ENCODE measurements at places on chromosomes 4 and X. TPM values are rescaled to one million over a fixed set of nuclear protein-coding genes. Genes with fewer than 3 reads are reported as not detected.

The DGKK gene
- total RNA-seq: not detected

The MTM1 gene
- 12.4 TPM for total RNA-seq

The FAM199X gene
- total RNA-seq: 17.6 TPM

The DCLK2 gene
- 3.9 TPM for total RNA-seq

The BEX1 gene
- total RNA-seq: 1.7 TPM

The DCAF8L2 gene
- not detected for total RNA-seq

The CHRDL1 gene
- 5.8 TPM for total RNA-seq

DNA sequence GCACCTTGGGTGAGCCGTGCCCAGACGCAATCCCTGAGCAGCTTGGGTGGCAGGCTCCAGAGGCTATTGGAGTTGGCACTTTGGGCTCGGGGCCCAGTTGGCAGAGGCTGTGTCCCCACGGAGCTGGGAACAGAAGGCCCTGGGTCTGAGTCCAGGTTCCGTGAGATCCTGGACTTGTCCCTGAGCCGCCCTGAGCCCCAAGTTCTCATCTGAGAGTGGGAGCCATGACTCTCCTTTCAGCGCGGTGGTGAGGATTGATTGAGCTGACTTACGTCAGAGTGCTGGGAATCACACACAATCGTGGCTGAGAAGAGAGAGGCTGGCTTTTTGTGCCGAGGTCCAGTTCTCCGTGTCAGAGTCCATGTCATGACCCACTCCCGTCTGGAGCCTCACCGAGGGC, 98.0 kb downstream of the PSAPL1 start:
- DNase-seq: no peak

DNA sequence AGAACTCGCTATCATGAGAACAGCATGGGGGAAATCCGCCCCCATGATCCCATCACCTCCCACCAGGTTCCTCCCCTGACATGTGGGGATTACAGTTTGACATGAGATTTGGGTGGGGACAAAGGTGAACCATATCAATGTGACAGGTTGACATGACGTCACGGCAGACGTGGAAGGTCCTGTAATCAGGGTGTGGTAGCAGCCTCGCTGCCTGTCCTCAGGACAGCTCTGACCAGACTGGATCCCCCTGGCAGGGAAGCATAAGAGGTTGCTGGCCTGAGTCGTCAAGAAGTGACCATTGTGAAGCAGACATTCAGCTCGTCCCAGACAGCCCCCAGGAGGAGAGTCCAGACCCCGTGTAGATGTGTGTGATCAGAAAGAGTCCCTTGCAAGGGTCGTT, 104.6 kb downstream of the TNIP2 start:
- no peak for DNase-seq

DNA sequence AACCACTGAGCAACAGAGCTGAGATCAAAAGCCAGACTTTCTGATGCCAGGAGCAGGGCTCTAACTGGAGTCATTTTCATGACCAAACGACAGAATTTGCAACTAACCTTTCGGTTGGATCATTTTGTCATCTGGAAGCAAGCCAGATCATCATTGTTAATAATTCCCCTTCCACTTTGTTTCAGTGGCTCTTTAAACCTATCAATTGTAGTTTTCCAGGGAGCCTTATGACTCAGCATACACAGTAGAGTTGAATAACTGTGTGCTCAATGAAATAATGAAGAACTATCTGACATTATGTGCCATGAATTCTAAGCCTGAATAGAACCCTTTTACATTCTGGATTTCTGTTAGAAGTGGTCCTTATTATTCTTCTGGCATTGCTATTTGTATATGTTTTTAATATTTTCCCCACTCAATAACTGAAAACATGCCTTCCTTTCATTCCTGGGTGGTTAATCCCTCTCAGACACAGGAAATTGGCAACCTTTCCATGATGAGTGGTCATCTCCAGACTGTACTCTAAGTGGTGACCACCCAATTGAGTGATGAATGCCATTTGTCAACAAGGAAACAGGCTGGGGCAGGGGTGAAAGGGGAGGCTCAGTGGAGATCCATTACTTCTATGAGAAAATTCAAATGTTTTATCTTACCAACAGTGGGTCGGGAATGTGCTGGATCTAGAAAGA, 431.8 kb downstream of the BCOR start:
- DNase-seq: no peak

DNA sequence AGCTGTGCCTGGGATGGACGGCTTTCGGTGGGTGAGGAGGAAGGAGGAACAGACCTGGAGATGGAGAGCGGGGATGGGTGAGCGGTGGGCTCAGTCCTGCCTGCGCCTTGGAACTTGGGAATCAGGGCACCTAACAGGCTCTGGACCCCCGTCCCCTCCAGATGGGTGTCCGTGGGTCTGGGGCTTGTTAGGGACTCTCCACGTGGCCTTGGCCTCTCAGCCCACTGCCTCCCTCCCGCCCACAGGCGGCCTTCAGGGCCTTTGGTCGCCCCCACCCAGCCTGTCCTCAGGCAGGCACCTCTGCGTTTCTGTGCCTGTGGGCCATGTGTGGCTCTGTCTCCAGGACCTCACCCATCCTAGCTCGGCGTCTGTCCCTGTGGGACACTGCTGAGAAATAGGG, 29.0 kb downstream of the TRMT44 start:
- DNase-seq: no peak

DNA sequence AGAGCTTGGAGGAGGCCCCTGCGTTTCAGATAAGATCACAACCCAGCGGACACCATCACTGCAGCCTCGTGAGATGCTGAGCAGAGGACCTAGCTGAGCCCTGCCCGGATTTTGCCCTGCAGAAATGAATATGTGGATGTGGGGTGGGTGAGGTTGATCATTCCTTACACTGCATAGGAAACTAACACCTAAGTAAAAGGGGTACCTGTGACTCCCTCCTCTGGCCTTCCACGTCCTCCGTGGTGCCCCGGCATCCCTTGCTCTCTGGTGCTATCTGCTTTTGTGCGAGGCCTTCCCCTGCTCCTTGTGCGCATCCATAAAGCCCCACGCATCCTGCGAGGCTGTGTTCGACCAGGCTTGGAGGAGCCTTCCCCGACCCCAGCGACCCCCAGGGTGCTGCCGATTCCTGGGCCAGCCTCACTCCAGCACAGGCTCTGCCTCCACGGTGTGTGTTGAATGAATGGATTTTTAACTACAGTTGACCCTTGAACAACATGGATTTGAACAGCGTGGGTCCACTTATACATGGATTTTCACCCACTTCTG, 25.6 kb upstream of the GPR78 start:
- DNase-seq: no peak

- DNase-seq: no peak
Observed at GRCh38 chrX:110569506-110569905, 210.9 kb downstream of the RTL9 start.
